Hair follicle dermal papilla cell (primary cell): ENCODE measurements at places on chromosomes 5 and 9. TPM values are rescaled to one million over a fixed set of nuclear protein-coding genes. Genes with fewer than 3 reads are reported as not detected.

Gene ST8SIA4
- 2.3 and 3.7 TPM in 2 replicates for total RNA-seq

Gene PTGS1
- 14.2 and 22.7 TPM in 2 replicates for total RNA-seq

Gene MEIKIN
- total RNA-seq, result not detected in 2 replicates

Gene PRDM9
- total RNA-seq, result not detected in 2 replicates

Gene CCDC69
- 4.4 and 6.7 TPM in 2 replicates for total RNA-seq

Gene AGPAT2
- total RNA-seq, result 36.0 and 37.6 TPM in 2 replicates

Gene RAPGEF1
- 44.6 and 45.8 TPM in 2 replicates for total RNA-seq

Gene ADAMTS6
- 109 and 117 TPM in 2 replicates for total RNA-seq

Gene ZBTB34
- 8.9 and 11.2 TPM in 2 replicates for total RNA-seq

Gene TMEM252
- not detected in 2 replicates for total RNA-seq

Gene GLDC
- not detected in 2 replicates for total RNA-seq

Gene SV2C
- not detected in 2 replicates for total RNA-seq

Gene FYB1
- 0.12 and 0.32 TPM in 2 replicates for total RNA-seq

Gene FST
- total RNA-seq, result 77.4 and 80.5 TPM in 2 replicates

Gene C5orf63
- total RNA-seq, result 2.3 and 3.2 TPM in 2 replicates

Gene CCL27
- not detected in 2 replicates for total RNA-seq

Gene LCN15
- total RNA-seq, result not detected in 2 replicates

Gene DNAJB5
- 16.9 and 19.7 TPM in 2 replicates for total RNA-seq

Gene ROR2
- total RNA-seq, result 26.4 and 31.5 TPM in 2 replicates

Gene LOX
- total RNA-seq, result 117 and 156 TPM in 2 replicates

Gene TTC39B
- total RNA-seq, result 13.0 TPM in 2 replicates

Gene SPINK4
- not detected in 2 replicates for total RNA-seq

Gene PCDHB4
- 0.49 TPM in 2 replicates for total RNA-seq

Gene EPB41L4B
- total RNA-seq, result 0.32 and 0.36 TPM in 2 replicates

Gene WASHC1
- total RNA-seq, result 3.6 and 4.7 TPM in 2 replicates

Gene SUSD3
- total RNA-seq, result not detected in 2 replicates

Gene INSL4
- not detected in 2 replicates for total RNA-seq

Gene TPD52L3
- not detected in 2 replicates for total RNA-seq

Gene CARTPT
- total RNA-seq, result not detected in 2 replicates

Gene GNA14
- total RNA-seq, result 0.97 and 3.4 TPM in 2 replicates

Gene LIX1
- total RNA-seq, result not detected in 2 replicates

Gene CDKN2B-AS1
- 8.4 and 10.1 TPM in 2 replicates for total RNA-seq

Gene ADAMTS12
- 12.9 and 19.1 TPM in 2 replicates for total RNA-seq

Gene PCDHB9
- total RNA-seq, result 0.97 and 2.2 TPM in 2 replicates

Gene PIP5K1B
- not detected in 2 replicates for total RNA-seq

Gene IL31RA
- total RNA-seq, result 14.0 and 16.0 TPM in 2 replicates

Gene IQGAP2
- 0.12 and 0.16 TPM in 2 replicates for total RNA-seq

Gene FLT4
- 0.16 TPM in 1 of 2 replicates, not detected in the other for total RNA-seq

Gene FGFR4
- 0.81 and 1.3 TPM in 2 replicates for total RNA-seq

Gene C9orf153
- total RNA-seq, result 0.16 and 0.24 TPM in 2 replicates

Gene GPR21
- 0.49 and 1.1 TPM in 2 replicates for total RNA-seq

Gene TLE4
- 74.2 and 81.8 TPM in 2 replicates for total RNA-seq

Gene CAMK4
- 3.7 and 4.0 TPM in 2 replicates for total RNA-seq

Gene FAXDC2
- total RNA-seq, result 8.1 and 10.0 TPM in 2 replicates

Gene ADAMTS16
- total RNA-seq, result under 0.01 TPM in 1 of 2 replicates, not detected in the other

Gene CDC20B
- under 0.01 TPM in 1 of 2 replicates, not detected in the other for total RNA-seq
